Right ventricle myocardium superior (tissue), 1 donor: ENCODE measurements at places on chromosomes 1 and 21.
A peak's percentile ranks its signal among the peaks of the same experiment; 100 is the strongest.

DNA sequence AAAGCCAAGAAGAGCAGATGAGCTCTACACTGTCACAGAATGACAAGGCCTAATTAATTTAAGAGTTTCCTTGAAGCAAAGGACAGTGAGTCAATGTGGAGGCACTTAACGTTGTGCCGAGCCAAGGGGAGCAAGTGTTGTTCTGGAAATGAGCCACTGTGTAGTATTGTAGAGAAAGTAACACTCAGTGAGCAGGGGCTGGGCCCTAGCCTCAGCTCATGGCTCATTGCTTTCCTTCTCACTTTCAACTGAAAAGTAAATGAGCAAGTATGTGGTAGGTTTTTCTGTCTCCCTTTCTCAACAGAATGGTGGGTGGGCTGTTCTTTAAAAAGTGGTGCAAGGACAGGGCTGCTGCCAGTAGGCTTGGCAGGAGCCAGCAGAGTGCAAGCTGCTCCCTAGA lies 11.8 kb upstream of the KIAA0040 start:
- DNase-seq: no peak

GRCh38 chr1:171898941-171899340 lies 57.6 kb downstream of the DNM3 start:
- no peak for DNase-seq

DNA sequence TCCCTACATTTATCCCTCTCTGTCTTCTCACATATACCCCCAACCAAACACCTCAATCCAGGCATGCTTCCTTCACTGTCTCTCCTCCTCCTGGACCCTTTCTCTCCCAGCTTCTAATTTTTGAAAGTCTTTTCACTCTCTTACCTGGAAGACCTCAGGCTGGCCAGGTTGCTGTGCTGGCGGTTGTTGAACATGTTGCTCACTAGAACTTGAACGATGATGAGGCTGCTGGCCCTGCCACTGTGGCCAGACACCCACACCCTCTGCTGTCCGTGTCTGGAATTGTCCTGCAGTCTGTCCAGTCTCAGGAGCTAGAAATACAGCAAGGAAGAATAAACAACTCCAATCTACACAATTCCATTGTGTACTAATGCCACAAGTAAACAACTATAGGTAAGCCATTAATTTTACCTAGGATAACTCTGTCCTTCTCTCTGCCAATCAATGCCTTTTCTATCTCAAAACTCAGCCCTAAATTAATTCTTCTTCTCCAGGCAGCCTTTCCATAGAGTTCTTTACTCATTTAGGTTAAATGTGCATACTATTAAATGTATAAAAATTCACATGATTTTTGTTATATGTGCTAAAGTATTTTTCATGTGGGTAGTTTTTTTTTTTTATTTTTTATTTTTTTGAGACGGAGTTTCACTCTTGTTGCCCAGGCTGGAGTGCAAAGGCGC lies 5.1 kb upstream of the CTSK start:
- peak; percentile 72 for DNase-seq

- no peak for DNase-seq
These were observed 18.7 kb upstream of the PEX10 start for GRCh38 chr1:2431103-2431502.

- peak; percentile 69 for DNase-seq
These were observed 101.1 kb upstream of the JUN start for GRCh38 chr1:58884706-58885661.

DNA sequence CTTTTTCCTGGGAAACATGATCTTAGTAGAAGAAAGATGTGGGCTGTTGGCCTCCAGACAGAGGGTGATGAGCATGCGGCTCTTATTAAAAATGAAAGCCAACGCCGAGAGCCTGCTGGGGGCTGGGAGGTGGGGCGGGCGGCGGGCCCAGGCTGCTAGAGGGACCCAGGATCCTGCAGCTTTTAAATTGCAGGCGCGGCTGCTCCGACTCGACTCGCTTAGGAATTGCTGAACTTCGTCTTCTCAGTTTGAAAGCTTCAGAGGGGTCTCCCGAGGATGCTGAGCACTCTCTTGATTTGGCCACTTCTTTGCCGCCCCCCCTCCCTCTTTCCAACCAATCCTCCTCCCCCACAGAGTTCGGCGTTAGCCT lies 1.2 kb downstream of the AGPAT3 start:
- peak; percentile 70 for DNase-seq

GRCh38 chr1:184403961-184404726 lies 17.3 kb downstream of the C1orf21 start:
- no peak for DNase-seq

- no peak for DNase-seq
These were observed 9.5 kb upstream of the PADI3 start for GRCh38 chr1:17239420-17239819.

- DNase-seq: no peak
These were observed 347.2 kb downstream of the PTPRC start for GRCh38 chr1:198986036-198986435.

- no peak for DNase-seq
These were observed 173.6 kb downstream of the COP1 start for GRCh38 chr1:176033474-176033873.

DNA sequence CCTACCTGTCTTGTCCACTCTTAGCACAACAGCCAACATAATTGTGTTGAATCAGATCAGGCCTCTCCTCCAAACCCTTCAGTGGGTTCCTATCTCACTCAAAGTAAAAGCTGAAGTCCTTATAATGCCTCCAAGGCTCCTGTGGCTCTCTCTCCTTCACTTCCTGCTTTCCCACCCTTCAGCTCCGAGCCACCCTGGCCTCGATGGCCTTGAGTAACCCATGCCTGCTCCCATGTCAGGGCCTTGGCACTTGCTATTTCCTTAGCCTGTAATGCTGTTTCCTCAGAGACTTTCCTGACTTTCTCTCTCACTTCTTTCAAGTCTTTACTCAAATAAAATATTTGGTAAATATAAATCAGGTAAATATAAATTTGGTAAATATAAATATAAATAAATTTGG lies 8.1 kb upstream of the PLEKHM2 start:
- no peak for DNase-seq

GRCh38 chr1:223508796-223509195 lies 115.6 kb downstream of the CCDC185 start:
- no peak for DNase-seq
